ENCODE measurements at places on chromosomes 7 and 10.

- DNase-seq: no peak
Measured at GRCh38 chr7:80791509-80791929, 127.3 kb downstream of the SEMA3C start.

- no peak for DNase-seq
Measured at GRCh38 chr7:130127821-130128317, 57.5 kb downstream of the KLHDC10 start.

GRCh38 chr10:70602665-70603448 is at the start of gene PRF1:
Gene PRF1 (minus strand): TSS chr10:70602741. CDS start chr10:70600902, 1,839 bp downstream.
- peak; percentile 29 for DNase-seq

- no peak for DNase-seq
Measured at GRCh38 chr10:49569031-49569631, 30.2 kb upstream of the ERCC6 start.

- DNase-seq: no peak
Measured at GRCh38 chr10:124117511-124117785, 24.1 kb upstream of the CHST15 start.

- DNase-seq: no peak
Measured at GRCh38 chr10:59557052-59557451, 152.6 kb downstream of the SLC16A9 start.

DNA sequence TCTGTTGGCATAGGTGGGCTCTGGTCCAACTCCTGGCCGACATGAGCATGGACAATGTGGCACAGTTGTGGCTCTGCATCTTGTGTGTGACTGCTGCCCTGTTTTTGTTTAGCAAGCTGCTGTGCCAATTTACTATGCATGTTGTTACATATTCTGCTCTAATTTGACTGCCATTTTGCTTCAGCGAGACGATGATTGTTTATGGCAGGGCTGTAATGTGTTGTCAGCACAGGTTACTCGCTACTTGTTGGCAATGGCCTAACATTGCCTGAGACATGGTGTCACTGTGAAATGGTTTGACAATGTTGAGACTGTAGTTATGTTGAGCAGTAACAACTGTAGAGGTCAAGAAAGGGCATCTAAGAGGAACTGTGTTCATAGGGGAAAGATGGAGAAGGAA is 659.6 kb downstream of the AUTS2 start:
- no peak for DNase-seq

DNA sequence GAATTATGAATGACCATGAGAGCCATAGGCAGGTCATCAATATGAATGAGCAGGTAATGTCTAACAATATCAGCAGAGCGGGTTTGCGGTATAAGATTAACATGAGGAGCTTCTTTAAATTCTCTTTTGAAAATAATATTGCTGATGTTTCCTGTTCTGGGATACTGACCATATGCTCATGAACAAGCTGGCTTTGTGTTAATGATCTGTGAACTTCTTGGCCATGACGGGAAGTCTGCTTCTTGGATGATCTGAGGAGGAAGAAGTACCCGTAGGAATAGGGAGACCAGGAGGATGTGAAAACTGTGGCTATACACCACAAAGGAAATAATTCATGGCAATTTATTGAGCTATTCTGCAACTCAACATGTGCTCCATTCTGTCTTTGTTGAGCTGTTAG is 38.6 kb downstream of the ITGA8 start:
- no peak for DNase-seq

GRCh38 chr7:17994079-17994850 is 33.4 kb downstream of the PRPS1L1 start:
- no peak for DNase-seq

GRCh38 chr10:72086466-72087391 is 1.6 kb downstream of the SPOCK2 start:
- DNase-seq: peak; percentile 35

DNA sequence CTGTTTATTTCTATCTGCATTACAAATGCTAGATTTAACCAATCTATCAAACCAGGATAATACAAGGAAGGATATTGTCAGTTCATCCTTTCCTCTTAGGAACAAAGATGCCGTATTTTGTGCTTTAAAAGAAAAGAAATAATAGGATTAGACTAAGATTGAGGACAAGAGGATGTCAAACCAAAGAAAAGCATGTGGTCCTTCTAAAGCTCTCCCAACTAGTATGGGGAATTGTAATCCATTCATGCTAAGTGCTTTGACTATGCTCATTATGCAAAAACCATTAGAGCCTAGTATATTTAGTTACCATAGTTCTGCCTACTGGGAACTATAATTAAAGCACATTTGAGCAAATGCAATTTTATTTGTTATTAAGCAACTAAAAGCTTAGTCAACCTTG is 280.2 kb downstream of the GRM8 start:
- DNase-seq: no peak

DNA sequence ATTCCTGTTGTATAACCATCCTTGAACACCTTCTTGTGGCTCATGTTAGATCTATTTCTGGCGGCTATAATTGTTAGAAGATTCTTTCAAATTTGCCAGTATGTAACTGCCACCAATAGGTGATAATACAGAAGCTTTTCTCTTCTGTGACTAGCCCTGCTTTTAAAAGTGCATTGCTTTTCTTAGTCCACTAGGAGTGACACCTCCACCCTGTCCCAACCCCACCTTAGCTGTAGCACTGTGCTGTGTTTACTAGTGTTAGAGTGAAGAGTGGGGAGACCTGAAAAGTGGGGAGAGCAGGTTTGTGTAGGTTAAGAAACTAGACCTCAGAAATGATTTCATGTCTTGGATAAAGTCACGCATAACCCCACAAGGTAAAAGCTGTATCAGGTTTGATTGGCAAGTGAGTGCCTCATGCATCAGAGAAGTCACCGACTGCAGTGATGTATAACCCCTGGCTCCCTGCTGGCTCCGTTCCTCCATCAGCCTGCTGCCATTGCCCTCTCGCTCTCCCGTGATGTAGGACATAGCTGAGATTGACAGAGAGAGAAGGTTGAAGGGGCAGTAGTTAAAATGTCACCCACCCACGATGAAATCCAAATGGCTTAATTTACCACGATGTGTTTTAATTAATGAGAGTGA is 12.5 kb downstream of the NPVF start:
- no peak for DNase-seq

DNA sequence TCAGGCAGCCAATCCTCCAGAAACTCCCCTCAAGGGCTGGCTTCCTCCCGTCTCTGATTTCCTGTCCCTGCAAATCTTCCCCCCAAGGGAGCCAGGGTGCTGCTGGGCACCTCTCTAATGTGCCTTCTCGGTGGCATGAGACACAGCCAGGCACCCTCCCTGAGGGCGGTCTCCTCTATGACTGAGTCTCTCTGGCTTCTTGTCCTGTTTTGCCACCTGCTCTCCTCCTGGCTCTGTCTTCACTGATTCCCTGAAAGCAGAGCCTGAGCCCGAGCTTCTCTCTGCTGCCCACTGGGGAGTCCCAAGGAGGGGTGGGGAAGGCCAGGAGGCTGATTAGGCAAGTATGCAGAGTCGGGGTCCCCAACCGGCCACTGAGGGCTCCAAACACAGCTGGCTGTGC is 60.4 kb upstream of the INSIG1 start:
- DNase-seq: no peak

GRCh38 chr7:54560723-54561122 is 18.5 kb downstream of the VSTM2A start:
- DNase-seq: no peak

GRCh38 chr10:97128039-97128492 is 57.7 kb downstream of the SLIT1 start:
- no peak for DNase-seq

DNA sequence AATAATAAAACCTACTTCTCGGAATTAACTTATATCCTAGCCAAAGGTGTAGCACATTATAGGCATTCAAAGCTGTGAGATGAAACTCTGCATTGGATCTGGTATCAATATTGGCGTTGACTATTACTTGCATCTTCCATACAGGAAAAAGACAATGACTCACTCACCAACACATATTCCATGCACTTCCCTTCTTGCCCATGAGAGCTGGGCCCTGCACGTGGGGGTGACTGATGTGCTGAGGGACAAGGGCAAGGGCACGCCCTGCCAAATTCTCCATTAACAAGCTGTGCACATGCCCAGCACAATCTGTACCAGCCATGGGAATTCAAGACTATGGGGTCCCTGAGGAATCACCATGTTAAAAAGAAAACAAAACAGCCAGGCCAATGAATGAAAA is 188.1 kb upstream of the PDE1C start:
- no peak for DNase-seq

All from stimulated activated CD4-positive, alpha-beta T cell treated with anti-CD3 and anti-CD28 coated beads, Interleukin-1b, Interleukin-23, amount 100 ng/mL, for 1 hour (primary cell).